ENCODE measurements at places on chromosomes 12 and 14. TPM values are rescaled to one million over a fixed set of nuclear protein-coding genes. Genes with fewer than 3 reads are reported as not detected.

Gene FAM186B
- total RNA-seq, result 0.19 TPM

Gene WNT5B
- 2.9 TPM for total RNA-seq

Gene MANSC4
- not detected for total RNA-seq

Gene APOF
- total RNA-seq, result not detected

Gene ARHGAP9
- 0.35 TPM for total RNA-seq

Gene AKAP6
- 0.30 TPM for total RNA-seq

Gene C1RL
- 15.7 TPM for total RNA-seq

Gene TMEM132D
- not detected for total RNA-seq

Gene NEUROD4
- total RNA-seq, result not detected

Gene ACOT6
- not detected for total RNA-seq

Gene TAS2R50
- total RNA-seq, result not detected

Gene LMNTD1
- total RNA-seq, result not detected

Gene RHOJ
- total RNA-seq, result not detected

Gene SLCO1B1
- 0.39 TPM for total RNA-seq

Gene DENND5B
- total RNA-seq, result 12.7 TPM

Gene PTGER2
- 2.7 TPM for total RNA-seq

Gene MSRB3
- total RNA-seq, result 18.5 TPM

Gene MYO1H
- total RNA-seq, result not detected

Gene CISTR
- not detected for total RNA-seq

Gene HOXC9
- 12.4 TPM for total RNA-seq

Gene POTEM
- not detected for total RNA-seq

Gene IAPP
- total RNA-seq, result not detected

Gene SETD1B
- total RNA-seq, result 12.7 TPM

Gene C12orf60
- total RNA-seq, result 2.0 TPM

All from A549 treated with Mapracorat at 1 μM for 4 hours (cell line).